ENCODE measurements at places on chromosomes 3 and 15. TPM values are rescaled to one million over a fixed set of nuclear protein-coding genes. Genes with fewer than 3 reads are reported as not detected.

Gene NANOGP8
- total RNA-seq, result not detected

Gene VWA5B2
- total RNA-seq, result 1.4 TPM

Gene COL7A1
- total RNA-seq, result 10.6 TPM

Gene PLA2G4E
- total RNA-seq, result not detected

Gene CDHR4
- not detected for total RNA-seq

Gene GUCA1C
- total RNA-seq, result not detected

Gene ZDHHC19
- total RNA-seq, result not detected

DNA sequence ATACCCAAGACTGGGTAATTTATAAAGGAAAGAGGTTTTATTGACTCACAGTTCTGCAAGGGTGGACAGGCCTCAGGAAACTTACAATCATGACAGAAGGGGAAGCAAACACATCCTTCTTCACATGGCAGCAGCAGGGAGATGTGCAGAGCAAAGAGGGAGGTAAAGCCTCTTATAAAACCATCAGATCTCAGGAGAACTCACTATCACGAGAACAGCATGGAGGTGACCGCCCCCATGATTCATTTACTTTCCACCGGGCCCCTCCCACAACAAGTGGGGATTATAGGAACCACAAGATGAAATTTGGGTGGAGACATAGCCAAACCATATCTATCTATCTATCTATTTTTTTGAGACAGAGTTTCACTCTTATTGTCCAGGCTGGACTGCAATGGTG, 5.4 kb downstream of the GDPGP1 start:
- DNase-seq, result no peak
- H3K27ac ChIP-seq, result no peak overlapping the region
- no peak overlapping the region for H3K4me3 ChIP-seq
- no peaks in the 10 kb centered on the region for H3K27me3 ChIP-seq
- H3K36me3 ChIP-seq, result no peaks in the 10 kb centered on the region

DNA sequence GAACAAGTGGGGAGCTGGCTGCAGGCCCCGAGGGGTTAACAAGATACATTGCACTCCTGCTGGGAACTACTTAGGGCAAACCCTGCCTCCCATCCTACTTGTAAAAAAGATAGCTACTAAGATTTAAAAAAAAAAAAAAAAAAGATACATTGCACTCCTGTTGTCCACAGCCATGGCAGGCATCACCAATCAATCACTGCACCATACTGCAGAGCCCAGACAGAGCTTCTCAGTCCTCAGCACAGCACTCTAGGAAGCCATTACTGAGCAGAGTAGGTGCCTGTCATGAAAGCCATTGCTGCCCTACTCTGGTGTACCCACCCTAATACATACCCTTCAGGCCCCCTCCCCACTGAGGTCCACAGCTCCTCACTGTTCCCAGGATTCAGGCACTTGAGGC, 64.8 kb downstream of the RASGRF1 start:
- no peak for DNase-seq
- H3K27ac ChIP-seq, result no peak overlapping the region
- no peaks in the 10 kb centered on the region for H3K36me3 ChIP-seq
- H3K4me1 ChIP-seq, result no peaks in the 10 kb centered on the region
- H3K27me3 ChIP-seq, result no peaks in the 10 kb centered on the region

GRCh38 chr3:39082666-39083313, 24.6 kb downstream of the GORASP1 start:
- no peak overlapping the region for H3K4me3 ChIP-seq
- no peaks in the 10 kb centered on the region for H3K4me1 ChIP-seq
- no peaks in the 10 kb centered on the region for H3K27me3 ChIP-seq
- no peak for DNase-seq
- H3K36me3 ChIP-seq, result peaks cover 13% of the 10 kb centered on the region

DNA sequence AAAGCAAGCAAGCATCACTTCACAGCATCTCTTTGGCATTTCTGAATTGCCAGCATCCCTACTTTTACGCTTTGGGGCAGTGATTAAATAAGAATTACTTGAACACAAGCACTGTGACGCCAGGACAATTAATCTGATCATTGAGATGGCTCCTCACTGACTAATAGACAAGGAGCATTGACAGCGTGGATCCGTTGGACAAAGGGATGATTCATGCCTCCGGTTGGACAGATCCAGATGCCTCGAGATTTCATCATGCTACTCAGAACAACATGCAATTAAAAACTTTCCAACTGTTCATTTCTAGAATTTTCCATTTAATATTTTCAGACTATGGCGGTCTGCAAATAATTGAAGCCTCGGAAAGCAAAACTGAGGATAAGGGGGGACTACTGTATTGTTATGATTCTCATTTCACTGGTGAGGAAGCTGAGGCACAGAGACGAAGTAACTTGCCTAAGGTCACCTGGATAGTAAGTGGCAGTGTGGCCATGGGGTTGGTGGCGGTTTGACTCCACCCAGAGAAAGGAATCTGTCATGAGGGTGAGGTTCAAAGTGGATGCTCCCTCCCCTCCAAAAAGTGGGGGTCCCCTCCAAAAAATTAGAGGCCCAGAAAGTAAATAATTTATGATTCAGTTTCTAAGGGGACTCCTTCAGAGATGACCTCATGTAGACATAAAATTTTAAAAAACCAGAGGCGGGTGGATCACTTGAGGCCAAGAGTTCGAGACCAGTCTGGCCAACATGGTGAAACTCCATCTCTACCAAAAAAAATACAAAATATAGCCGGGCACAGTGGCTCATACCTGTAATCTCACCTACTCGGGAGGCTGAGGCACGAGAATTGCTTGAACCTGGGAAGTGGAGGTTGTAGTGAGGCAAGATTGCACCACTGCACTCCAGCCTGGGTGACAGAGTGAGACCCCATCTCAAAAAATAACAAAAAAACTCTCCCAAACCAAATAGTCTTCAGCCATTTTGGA, 12.3 kb upstream of the PGPEP1L start:
- no peak overlapping the region for H3K27ac ChIP-seq
- H3K27me3 ChIP-seq, result no peaks in the 10 kb centered on the region
- peaks cover 26% of the 10 kb centered on the region for H3K4me1 ChIP-seq
- peak; percentile 61 for DNase-seq
- no peak overlapping the region for H3K4me3 ChIP-seq

- no peak overlapping the region for H3K4me3 ChIP-seq
- no peaks in the 10 kb centered on the region for H3K27me3 ChIP-seq
These were observed 66.9 kb upstream of the SLC6A1 start for GRCh38 chr3:10925436-10926255.

GRCh38 chr3:109387201-109387600, 49.9 kb upstream of the DPPA4 start:
- no peak overlapping the region for H3K27ac ChIP-seq
- H3K36me3 ChIP-seq, result no peaks in the 10 kb centered on the region
- H3K27me3 ChIP-seq, result peaks cover 41% of the 10 kb centered on the region
- DNase-seq, result no peak
- no peak overlapping the region for H3K4me3 ChIP-seq

Measured in PC-3 (cell line).